ENCODE measurements at places on chromosomes 2 and 18.

GRCh38 chr2:169775765-169776164 lies 22.9 kb upstream of the SSB start:
- peak; percentile 26 for DNase-seq

GRCh38 chr2:213129311-213129710 lies 22.1 kb downstream of the IKZF2 start:
- DNase-seq: no peak

DNA sequence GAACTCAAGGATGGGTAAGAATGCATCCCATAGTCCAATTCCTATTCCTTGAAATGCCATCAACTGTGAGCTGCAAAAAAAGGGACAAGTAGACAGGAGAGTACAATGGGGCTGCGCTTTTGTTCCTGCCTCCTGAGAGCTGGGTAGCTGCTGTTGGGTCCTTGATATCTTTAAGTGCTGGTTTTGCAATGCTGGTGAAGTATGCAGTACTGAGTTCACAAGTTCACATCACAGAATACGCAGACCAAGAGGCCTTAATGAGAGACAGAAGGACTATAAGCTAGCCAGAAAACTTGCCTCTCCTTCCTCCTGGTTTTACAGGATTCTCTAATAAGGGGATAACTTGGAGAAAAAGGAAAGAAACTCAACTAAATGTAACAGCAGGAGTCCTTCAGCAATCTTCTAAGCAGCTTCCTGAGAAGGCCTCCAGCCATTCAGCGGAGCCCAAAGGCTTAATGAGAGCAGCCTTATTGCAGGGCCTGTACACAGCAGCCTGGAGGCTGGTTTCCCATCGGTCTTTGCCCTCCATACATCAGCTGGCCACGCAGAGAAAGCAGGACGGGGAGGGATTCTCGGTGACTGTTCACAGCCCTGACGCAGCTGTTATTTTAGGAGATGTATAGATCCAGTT lies 293.1 kb downstream of the CDCA7 start:
- DNase-seq: peak; percentile 36

DNA sequence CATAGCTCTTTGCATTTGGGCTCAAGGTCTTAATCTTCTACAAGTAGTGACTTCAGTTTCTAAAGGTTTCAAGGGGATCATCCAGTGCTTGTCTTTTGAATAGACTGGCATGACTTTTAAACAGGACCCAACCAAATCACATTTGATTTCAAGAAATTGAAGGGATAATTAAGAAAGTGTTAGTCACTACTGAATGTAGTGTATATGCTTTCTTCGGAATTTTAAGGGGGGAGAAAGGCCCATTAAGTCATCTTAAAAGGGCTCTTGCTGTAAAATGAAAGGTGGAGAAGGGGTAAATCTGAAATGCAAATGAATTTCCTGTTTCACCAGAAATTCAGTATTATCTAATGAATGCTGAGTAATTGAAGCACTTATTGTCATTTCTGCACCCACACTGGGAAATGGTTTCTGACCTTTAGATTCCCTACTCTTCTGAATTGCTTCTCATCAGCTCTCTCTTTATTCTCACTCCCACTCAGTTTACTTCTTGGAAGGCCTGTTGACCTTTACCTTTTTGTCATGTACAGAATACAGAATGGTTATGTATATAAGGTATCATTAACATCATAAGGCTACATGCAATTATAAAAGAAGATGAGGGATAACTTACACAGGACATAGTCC lies 241.4 kb downstream of the SLC8A1 start:
- no peak for DNase-seq

DNA sequence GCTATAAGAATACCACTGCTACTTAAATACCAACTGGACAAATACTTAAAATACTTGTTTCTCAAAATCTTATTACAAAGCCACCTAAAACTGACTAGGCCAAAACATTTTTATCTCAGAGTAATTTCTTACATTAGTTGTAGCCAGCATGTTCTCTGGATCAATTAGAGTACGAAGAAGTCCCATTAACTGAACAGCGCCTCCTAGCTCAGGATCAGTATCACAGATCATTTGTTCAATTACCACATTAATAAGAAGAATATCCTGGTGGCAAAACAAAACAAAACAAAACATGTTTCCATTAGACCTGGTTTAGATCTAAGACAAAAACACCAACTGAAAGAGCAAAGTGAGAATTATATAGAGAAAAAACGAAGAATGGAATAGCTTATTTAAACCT lies 36.0 kb downstream of the PPP4R3B start:
- DNase-seq: no peak

DNA sequence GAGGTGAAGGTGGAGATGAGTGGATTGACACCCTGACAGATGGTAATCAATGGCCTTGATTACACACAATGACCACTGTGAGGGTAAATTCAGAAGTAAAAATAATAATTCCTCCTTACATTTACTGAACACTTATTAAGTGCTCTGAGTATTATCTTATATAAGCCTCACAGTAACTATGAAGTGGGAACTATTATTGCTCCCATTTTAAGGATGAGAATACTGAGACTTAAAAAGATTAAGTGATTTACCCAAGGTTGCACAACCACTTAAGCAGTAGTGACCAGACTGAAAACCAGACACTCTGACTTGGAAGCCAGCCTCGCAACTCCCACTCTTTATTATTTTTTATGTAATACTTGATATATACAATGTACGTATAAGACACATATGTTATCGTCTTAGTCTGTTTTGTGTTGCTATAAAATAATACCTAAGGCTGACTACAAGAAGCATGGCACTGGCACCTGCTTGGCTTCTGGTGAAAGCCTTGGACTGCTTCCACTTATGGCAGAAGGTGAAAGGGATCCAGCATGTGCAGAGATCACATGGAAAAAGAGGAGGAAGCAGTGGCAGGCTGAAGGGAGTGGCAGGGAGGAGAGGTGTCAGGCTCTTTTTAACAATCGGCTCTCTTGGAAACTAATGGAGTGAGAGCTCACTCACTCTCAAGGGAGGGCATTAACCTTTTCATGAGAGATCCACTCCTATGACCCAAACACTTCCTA lies 41.5 kb upstream of the C1D start:
- no peak for DNase-seq

- DNase-seq: no peak
These were observed 125.9 kb upstream of the NRP2 start for GRCh38 chr2:205556357-205556756.

- DNase-seq: no peak
These were observed 72.2 kb downstream of the XRCC5 start for GRCh38 chr2:216181351-216181750.

GRCh38 chr2:1868683-1869141 lies 124.4 kb upstream of the PXDN start:
- DNase-seq: no peak

DNA sequence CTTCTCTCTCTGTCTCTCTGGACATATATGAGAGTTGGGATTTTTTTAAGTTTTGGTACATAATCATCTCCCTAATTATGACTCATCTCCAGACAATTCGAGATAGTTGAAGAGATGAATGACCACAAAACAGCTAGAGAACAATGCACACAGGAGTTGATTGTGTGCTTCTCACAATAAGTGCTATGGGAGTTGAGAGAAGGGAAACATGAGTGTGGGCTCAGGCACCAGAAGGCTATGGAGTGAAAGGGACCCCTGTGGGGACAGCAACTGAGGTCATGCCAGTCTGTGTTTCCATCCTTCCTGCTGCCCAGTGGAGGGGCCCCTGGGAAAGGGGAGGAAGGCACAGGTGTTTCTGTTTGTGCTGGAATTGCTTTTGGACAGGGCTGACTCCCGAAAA lies 6.5 kb upstream of the YWHAQ start:
- peak; percentile 78 for DNase-seq

- DNase-seq: peak; percentile 47
These were observed 1.7 kb downstream of the LYPD1 start for GRCh38 chr2:132668189-132668823.

GRCh38 chr2:39127973-39128372 lies 7.1 kb upstream of the SOS1 start:
- no peak for DNase-seq

GRCh38 chr2:130252880-130253645 lies 54.8 kb upstream of the TUBA3E start:
- DNase-seq: no peak

- no peak for DNase-seq
These were observed 38.3 kb downstream of the AAK1 start for GRCh38 chr2:69605284-69605683.

DNA sequence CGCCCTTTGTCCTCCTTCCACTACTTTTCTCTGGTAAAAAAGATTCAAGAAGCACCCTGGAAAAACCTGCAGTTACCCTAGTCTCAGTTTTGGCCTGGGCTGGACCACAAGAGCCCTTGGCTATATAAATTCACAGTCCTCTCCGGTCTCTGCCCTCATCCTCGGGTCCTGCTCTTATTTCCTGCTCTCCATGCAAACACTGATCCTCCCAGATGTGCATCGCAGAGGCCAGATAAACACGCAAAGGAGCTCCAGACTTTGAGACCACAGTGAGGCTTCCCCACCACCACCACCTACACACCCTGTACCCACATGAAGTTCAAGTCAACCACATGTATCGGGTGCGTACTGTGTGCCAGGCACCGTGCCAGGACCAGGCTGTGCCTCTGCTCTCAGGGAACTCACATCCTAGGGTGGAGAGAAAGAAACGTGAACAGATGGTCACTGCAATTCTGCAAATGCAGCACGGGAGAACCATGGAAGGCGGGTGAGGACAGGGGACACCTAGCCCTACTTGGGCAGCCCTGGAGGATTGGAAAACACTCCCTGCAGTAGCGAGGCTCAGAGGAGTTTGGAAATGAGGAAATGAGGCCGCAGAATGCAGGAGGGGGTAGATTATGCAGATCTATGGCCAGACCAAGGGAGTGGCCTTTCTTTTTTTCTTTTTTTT lies 7.4 kb downstream of the CTDSP1 start:
- peak; percentile 49 for DNase-seq

GRCh38 chr18:28716338-28716737 lies 539.4 kb upstream of the CDH2 start:
- DNase-seq: no peak

Data from astrocyte (in vitro differentiated cells and primary cell).